Hepatic stellate cell (primary cell): ENCODE measurements at places on chromosomes 16 and 17.

GRCh38 chr17:36720131-36720530 lies 118.7 kb downstream of the MRM1 start:
- no peak for DNase-seq

DNA sequence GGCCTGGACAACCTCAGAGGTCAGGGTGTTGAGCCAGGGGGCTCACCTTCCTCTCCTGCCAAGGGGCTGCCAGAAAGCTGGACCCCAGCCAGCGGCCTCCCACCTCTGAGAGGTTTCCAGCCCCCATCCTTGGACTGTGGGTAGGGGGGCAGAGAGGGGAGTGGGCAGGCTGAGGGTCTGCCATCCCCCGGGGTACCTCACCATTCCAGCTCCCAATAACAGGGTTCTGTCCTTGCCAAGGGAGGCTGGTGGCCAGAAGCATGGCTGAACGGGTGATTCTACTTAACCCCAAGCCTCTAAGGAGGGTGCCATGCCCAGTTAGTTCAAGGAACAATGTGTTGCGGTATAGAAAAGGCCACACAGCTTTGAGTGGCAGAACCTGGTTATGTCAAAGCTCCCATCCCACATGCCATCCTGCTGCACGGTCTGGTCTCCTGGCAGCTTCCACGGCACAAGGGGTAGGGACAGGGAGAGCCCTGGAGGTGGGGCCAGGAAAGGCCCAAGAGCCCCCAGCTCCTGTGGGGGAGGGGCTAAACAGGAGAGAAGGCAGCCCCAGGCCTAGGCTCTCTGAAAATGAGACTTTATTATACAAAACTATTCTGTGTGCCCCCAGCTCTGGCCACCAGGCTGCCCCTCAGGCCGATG lies 19.8 kb downstream of the B9D1 start:
- no peak for DNase-seq

- peak; percentile 5 for DNase-seq
Observed at GRCh38 chr17:63740464-63741142, 996 bp downstream of the STRADA start.

- DNase-seq = no peak
Observed at GRCh38 chr16:75965504-75966374, 239.4 kb upstream of the CPHXL start.

DNA sequence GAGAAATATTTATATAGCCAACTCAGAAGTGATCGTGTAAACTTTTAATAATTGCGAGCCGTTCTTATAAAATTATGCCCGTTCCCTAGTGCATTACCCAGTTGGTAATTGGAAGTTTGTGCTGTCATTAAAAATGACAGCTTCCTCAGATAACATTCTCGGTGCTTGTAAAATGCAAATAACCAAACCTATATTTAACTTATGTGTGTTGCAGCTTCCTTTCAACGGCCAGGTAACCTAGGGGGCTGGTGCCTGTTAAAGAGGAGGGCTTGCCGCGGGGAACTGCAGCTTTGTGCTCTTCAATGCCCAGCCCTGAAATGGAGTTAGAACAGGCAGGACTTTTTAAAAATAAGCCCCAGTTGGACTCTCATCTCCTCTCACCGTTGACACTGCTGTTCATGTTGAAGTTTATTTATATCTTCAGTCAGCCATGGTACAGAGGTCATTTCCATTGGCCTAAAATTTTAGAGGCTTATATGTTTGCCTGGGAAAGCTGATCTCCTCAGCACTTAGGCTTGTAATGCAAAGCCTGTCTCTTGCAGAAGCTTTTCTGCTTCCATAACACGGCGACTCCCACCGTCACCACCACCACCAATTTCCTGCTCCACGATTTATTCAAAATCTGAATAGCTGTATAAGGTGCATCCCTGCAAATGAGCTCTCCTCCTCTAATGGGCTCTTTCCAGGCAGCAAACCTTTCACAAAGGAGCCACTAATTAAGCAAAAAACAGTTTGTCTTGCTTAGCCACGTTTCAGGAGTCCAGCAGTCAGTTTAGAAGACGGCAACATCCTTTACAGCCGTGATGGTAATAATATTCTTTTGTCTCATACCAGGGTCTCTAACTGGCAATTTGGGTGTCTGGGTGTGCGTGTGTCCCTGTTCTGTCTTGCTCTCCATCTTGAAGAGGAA lies 74.7 kb downstream of the RPA1 start:
- no peak for DNase-seq

DNA sequence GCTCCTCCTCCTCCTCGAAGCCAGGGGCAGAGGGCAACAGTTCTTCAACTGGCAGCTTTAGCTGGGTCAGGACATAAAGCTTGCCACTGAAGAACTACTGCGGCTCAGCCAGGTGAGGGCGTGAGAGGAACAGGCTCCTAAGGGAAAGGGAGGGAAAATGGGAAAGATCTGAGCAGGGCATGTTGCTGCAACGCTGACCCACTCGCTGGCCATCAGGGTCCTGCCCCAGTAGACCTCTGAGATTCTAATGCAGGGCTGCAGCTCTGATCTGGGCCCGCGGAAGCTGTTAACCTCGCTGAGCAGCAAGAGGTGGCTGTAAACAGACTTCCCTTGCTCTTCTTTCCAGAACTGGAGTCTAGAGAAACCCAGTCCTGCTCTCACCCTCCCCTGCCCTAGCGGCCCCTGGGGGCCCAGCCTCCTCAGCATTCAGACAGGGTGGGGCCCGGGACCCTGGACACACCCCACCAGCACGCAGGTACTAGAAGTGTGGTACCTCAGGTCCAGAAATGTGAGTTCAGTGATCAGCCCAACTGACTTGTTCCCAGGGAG lies 3.8 kb upstream of the TLCD2 start:
- no peak for DNase-seq

GRCh38 chr17:67671493-67671892 lies 46.2 kb upstream of the NOL11 start:
- no peak for DNase-seq

GRCh38 chr17:59487161-59487873 lies 78.1 kb upstream of the DHX40 start:
- DNase-seq = no peak

- no peak for DNase-seq
Observed at GRCh38 chr16:48788475-48788874, 178.5 kb upstream of the N4BP1 start.
